Nucleus accumbens (tissue), 56 donors: ENCODE measurements at places on chromosomes 13 and 19.

- no peak for DNase-seq
Observed at GRCh38 chr13:39781381-39781780, 125.9 kb downstream of the COG6 start.

GRCh38 chr19:4455719-4456475 lies 1.7 kb downstream of the UBXN6 start:
- DNase-seq, result no peak

DNA sequence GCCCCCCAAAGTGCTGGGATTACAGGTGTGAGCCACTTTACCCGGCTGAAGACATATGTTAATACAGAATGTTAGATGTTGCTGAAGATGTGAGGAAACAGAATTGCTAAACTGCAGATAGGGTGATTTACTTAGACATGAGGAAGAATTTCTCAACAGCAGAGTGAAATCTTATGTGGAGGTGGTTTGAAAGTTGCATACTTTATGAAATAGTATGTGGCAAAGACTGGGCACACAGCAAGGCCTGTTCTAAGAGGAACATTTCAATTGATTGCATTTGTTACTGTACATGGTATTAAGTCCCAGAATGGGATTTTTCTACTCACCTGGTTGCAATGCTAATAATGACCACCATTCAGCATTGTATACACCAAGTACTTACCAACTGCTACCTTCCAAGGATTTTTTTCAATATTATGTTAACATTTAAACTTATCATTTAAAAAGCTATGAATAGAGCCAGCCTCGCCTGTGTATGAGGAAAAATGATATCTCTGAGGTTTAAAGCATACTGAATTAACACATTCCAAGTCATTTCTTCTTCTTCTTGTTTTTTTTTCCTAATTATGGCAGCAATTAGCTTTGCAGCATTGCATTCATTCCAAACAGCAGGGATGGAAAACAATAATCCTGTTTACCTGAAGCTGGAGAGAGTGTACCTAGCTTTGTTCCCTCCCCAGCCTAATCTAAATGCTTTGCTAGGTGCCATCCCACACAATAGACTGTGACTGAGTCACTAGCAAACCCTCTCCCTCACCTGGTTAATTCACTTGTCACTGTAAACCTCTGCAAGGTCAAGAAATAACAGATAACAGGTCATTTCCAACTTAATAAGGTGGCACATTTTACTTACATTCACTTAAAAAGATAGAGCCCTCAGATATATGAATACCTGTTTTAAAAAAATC lies 19.4 kb upstream of the KLF5 start:
- no peak for DNase-seq

DNA sequence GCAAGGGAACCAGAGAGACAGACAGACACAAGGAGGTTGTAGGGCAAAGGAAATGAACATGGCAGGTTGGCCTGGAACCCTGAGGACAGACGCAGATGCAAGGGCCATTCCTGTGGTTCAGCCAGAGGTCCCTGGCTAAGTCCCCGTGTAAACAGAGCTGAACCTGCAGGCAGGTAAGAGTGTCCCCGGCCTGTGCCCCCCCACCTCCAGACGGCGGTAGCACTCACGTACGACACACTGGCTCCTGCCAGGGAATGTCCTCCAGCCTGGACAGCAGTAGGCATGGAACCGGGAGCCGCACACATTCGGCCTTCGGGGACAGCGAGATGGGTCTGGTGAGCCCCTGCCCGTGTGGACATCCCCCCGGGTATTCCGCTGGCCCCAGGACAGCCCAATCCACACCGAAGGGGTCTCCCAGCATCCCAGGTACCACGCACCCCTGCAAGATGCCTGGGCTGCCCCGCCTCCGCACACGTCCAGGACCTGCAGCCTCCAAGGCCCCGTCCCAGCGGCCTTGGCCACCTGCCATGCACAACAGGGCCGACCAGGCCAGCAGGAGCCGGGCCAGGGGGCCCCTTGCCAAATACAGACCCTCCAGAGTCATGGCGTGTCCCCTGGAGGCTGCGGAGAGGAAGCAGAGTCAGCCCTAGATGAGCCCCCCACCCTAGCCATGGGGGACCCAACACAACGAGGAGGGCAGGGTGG lies 2.4 kb downstream of the FBN3 start:
- no peak for DNase-seq

GRCh38 chr19:5339950-5340636 lies 519 bp downstream of the PTPRS start:
- DNase-seq, result peak; percentile 31

- no peak for DNase-seq
Observed at GRCh38 chr13:30493658-30494381, 28.1 kb upstream of the HMGB1 start.

- no peak for DNase-seq
Observed at GRCh38 chr13:112586334-112586960, 1.5 kb downstream of the TUBGCP3 start.
